ENCODE measurements at places on chromosomes 1 and 21.

DNA sequence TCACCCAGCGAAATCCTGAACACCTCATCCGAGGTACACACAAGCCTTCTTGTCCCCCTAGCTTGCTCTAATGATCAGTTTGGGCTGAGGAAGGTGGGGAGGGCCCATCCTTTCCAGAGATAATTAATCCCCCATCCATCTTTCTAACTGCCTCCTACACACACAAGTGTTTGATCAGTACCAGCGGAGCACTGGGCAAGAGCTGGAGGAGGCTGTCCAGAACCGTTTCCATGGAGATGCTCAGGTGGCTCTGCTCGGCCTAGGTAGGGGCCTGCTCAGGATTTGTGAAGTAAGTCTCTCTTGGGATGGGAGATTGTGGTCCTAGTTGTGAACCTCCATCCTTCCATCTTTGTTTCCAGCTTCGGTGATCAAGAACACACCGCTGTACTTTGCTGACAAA lies 5.8 kb downstream of the ANXA9 start:
- DNase-seq, result no peak

DNA sequence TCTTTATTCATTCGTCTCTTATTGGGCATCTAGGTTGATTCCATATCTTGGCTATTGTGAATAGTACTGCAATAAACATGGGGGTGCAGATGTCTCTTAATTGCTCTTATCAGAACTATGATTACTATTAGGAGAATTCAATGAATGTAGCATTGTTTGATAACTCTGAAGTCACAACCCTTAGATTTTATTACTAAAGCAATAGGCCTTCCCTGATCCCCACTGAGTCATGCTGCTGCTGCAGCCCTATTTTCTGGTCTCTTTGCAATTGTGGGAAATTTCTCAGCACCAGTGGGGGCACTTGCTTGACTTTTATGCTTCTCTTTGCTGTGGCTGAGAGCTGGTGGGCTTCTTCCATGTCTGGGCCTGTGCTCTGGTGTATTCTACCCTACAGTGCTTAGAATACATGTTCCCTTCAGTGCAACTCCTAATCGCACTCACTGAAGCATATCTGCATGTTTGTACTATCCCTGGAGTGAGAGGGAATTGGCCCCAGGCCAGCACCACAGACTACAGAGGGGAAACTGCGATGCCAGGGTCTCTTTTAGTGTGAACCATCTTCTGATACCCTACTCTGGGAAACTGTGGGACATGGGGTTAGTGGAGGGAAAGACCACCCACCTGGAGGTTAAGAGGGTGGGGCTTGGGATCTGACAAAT lies 52.2 kb upstream of the ROR1 start:
- no peak for DNase-seq

GRCh38 chr21:38438462-38438893 lies 59.8 kb downstream of the ERG start:
- DNase-seq, result no peak

- no peak for DNase-seq
Observed at GRCh38 chr1:65791396-65791795, 1.3 kb upstream of the PDE4B start.

DNA sequence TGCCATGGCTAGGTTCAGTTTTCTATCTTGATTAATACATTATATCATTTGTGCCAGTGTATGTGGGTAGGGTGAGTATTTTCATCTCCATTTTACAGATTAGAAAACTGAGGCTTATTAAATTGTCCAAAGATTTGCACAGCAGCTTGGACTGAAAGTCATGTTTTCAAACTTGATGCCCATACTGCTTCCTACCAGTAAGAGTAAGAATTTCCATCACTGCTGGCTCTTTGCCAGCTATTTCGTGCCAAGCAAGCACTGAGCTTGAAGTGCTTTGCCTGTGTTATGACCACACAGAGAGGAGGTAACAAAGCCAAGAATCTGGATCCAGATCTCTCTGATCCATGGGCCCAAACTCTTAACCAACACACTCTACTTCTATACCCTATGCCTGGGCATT lies 295.0 kb downstream of the VAV3 start:
- DNase-seq, result no peak

DNA sequence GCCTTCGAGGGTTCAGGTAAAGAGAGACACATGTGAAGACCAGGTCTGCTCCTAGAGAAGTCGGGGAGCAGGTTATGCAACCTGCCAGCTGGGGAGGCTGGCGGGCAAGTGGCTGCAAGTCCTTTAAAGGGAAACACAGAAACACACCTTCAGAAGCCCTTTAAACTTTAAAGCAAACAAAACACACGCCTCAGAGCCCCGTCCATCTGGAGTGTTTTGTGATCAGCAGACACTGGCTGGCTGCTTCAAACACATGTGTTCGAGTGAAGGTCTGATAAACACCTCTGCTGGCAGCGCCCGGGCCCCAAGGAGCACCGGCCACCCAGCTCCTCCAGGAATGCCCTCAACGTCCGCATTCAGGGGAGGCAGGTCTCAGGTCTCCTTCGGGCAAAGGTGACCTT lies 15.2 kb downstream of the RIPK4 start:
- DNase-seq, result no peak

Data from activated T-cell treated with anti-CD3 and anti-CD28 coated beads for 4 hours (primary cell).